ENCODE measurements at places on chromosomes 3 and 15. TPM values are rescaled to one million over a fixed set of nuclear protein-coding genes. Genes with fewer than 3 reads are reported as not detected.

DNA sequence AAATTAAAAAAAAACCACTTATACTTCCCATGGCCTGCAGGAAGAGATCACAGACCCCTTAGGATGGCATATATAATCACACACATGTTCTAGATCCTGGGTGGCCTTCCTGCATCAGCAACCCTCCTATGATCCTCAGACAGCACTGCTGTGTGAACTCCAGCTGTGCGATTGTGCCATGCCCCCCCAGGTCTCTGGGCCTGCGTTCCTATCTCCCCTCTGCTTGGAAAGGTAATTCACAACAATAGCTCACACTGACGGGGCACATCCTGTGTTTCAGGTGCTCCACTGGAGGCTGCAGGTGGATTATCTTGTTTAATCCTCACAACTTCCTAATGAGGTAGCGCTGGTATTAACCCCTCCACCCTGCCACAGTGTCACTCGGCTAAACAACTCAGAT is 71.2 kb upstream of the GLCE start:
- H3K36me3 ChIP-seq: no peaks in the 10 kb centered on the region
- H3K4me3 ChIP-seq: no peak overlapping the region
- DNase-seq: no peak
- H3K27ac ChIP-seq: no peak overlapping the region
- peaks cover 58% of the 10 kb centered on the region for H3K27me3 ChIP-seq
- peaks cover 1% of the 10 kb centered on the region for H3K4me1 ChIP-seq

DNA sequence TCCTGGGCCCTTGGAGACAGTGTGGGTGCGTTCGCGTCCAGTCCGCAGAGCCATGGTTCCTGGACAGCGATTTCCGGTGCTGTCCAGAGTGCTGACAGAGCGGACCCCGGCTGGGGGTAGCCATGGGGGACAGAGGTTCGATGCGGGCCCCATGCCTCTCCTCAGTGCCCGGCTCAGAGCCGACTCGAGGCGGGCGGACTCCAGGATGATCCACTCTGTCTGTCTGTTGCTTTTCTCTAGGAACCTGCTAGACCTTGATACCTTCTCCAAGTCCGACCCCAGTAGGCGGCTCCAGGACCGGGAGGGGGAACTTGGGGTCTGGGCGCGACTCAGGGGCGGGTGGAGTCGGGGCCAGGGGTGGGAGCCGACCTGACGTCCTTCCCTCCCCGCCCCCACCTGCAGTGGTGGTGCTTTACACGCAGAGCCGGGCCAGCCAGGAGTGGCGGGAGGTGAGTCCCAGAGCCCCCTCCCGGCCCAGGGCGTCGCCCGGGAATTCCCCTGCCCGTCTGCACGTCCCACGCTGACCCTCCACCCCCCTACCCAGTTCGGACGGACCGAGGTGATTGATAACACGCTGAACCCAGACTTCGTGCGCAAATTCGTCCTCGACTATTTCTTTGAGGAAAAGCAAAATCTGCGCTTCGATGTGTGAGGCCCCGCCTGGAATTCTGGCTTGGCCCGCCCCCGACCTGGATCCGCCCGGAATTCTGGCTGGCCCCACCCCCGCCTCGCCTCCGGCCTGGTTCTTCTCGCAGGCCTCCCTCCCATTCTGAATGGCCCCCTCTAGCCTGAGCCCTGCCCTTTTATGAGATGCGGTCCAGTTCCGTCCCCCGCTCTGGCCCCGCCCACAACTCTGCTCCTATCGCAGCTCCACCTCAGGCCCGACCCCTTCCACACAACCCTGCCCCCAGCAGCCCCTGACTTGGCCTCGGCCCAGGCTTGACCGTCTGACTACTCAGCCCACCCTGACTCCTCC is 1.0 kb downstream of the CPNE9 start:
- H3K36me3 ChIP-seq: peaks cover 16% of the 10 kb centered on the region
- no peak overlapping the region for H3K27ac ChIP-seq
- peak; percentile 15 for DNase-seq
- no peak overlapping the region for H3K4me3 ChIP-seq
- H3K4me1 ChIP-seq: no peaks in the 10 kb centered on the region

The OCA2 gene
- not detected for polyA plus RNA-seq

The SLITRK3 gene
- polyA plus RNA-seq: not detected

- no peaks in the 10 kb centered on the region for H3K36me3 ChIP-seq
- no peak overlapping the region for H3K4me3 ChIP-seq
- H3K4me1 ChIP-seq: no peaks in the 10 kb centered on the region
- H3K27me3 ChIP-seq: no peaks in the 10 kb centered on the region
- no peak overlapping the region for H3K27ac ChIP-seq
- no peak for DNase-seq
Observed at GRCh38 chr15:45914425-45914824, 279.6 kb downstream of the SQOR start.

GRCh38 chr3:197024881-197025735 is 4.5 kb downstream of the MELTF start:
- no peak for DNase-seq
- no peaks in the 10 kb centered on the region for H3K4me1 ChIP-seq

- no peaks in the 10 kb centered on the region for H3K27me3 ChIP-seq
- H3K4me1 ChIP-seq: peaks cover 2% of the 10 kb centered on the region
Observed at GRCh38 chr3:187722206-187722612, 19.9 kb upstream of the RTP2 start.

The COL8A1 gene
- polyA plus RNA-seq: 151 TPM

The SELENOS gene
- 77.1 TPM for polyA plus RNA-seq

The SERINC4 gene
- polyA plus RNA-seq: not detected

DNA sequence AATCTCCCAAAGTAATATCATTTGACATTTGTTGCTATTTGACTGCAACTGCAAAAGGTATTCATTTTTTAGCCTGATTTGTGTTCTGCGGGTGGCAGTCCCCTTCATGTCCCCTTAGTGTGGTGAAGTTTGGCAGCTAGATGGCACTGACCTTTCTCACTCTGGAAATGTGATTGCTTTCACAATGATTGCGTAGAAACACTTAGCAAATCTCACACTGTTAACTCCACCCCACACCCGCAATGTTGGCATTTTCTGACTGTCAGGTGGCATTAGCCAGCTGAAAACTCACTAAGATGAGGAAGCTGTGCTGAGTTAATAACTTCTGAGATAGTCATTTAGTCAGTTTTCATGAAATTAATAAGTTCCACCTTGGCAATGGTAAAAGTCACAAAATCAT is 76.9 kb downstream of the TRIM69 start:
- no peak overlapping the region for H3K27ac ChIP-seq
- no peak for DNase-seq
- H3K27me3 ChIP-seq: peaks cover 11% of the 10 kb centered on the region
- no peaks in the 10 kb centered on the region for H3K4me1 ChIP-seq
- H3K36me3 ChIP-seq: no peaks in the 10 kb centered on the region

GRCh38 chr3:175640958-175641357 is 781.8 kb downstream of the NAALADL2 start:
- no peaks in the 10 kb centered on the region for H3K4me1 ChIP-seq
- H3K27ac ChIP-seq: no peak overlapping the region
- H3K36me3 ChIP-seq: no peaks in the 10 kb centered on the region
- no peak for DNase-seq
- no peak overlapping the region for H3K4me3 ChIP-seq
- H3K27me3 ChIP-seq: no peaks in the 10 kb centered on the region

GRCh38 chr3:41630708-41631107 is 331.2 kb downstream of the ULK4 start:
- no peak overlapping the region for H3K4me3 ChIP-seq
- DNase-seq: no peak
- H3K4me1 ChIP-seq: no peaks in the 10 kb centered on the region

DNA sequence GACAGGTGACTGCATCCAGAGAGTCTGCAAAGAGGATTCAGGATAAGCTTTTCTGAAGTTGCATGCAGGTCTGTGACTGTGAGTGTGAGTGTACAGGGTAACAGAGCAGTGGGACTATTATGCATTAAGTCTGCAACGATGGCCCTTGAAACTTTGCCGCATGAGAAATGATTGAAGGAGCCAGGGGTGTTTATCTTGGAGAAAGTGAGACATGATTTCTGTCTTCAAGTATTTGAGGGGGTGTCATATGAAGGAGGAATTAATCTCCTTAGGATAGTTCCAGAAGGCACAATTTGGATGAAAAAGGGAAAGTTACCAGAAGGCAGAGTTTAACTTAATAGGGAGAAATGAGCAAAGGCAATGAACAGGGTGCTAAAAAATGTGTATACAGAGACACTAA is 119.6 kb downstream of the ARNT2 start:
- peak; percentile 18 for DNase-seq
- peaks cover 9% of the 10 kb centered on the region for H3K4me1 ChIP-seq
- peaks cover 6% of the 10 kb centered on the region for H3K36me3 ChIP-seq
- H3K27ac ChIP-seq: peak overlapping the region; percentile 14
- no peaks in the 10 kb centered on the region for H3K27me3 ChIP-seq

DNA sequence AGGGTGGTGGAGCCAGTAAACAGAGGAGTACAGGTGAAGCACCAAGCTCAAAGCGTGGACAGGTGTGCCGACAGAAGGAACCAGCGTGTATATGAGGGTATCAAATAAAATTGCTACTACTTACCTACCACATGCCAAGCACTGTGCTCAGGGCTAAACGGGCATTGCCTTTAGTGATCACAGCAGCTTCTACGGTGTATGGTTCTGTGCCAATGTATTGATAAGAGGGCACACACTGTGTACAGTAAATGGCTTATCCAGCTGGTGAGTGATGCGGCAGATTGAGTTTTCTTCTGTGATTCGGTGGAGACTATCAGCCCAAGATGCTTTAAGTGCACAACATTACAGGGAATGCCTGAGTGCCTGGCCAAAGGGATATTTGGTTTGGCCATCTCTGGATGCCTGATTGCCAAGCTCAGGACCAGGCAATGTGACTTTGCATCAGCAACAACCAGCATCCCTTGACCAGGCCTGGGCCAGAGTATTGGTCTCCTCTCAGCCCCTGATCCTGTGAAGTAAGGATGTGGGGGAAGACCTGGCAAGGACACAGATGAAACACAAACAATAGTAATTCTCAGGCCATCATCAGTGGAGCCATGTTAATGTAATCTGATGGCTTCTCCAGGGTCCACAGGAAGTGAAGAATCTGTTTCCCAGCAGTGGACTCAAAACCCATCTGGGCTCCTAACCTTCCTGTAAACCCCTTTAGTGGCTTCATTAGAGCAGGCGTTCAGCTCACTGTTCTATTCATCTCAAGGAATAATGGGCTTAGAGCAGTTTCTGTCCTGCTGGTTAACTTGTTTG is 14.1 kb downstream of the STARD5 start:
- DNase-seq: no peak
- peaks cover 34% of the 10 kb centered on the region for H3K36me3 ChIP-seq
- H3K27me3 ChIP-seq: no peaks in the 10 kb centered on the region
- peaks cover 20% of the 10 kb centered on the region for H3K4me1 ChIP-seq
- H3K27ac ChIP-seq: no peak overlapping the region

GRCh38 chr15:90648137-90649070 is 68.7 kb upstream of the BLM start:
- no peak overlapping the region for H3K4me3 ChIP-seq
- peaks cover 6% of the 10 kb centered on the region for H3K36me3 ChIP-seq
- H3K27me3 ChIP-seq: no peaks in the 10 kb centered on the region
- peaks cover 6% of the 10 kb centered on the region for H3K4me1 ChIP-seq

The MEGF11 gene
- not detected for polyA plus RNA-seq

DNA sequence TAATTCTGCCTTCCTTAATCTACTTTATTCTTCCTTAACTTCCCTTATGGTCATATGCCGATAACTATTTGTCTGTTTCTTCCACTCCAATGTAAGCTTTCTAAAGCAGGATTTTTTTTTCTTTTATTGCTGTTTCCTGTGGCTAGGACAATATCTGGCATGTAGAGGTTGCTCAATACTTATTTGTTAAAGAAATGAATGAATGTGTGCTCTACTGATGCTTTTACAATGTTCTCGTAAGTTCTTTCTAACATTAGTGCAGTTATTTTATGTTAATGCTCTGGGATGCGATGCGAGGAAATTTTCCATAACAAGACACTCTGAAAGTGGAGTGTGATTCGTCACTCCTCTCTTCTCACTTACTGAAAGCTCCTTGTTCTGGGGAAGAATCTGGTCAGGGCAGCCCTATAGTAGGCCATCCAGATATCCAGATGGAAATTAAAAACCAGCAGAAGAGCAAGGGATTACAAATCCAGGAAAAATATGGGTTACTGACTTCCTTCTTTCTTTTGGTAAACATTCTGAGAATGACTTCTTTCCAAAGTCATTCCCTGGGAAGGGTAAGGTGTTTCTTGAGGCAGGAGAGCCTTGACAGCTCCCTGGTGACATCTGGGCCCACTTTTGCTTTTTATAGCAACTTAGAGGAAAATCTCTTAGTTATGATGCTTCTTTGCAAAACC is 420.4 kb downstream of the PDCD6IP start:
- no peaks in the 10 kb centered on the region for H3K27me3 ChIP-seq
- no peaks in the 10 kb centered on the region for H3K4me1 ChIP-seq
- no peak overlapping the region for H3K27ac ChIP-seq
- no peaks in the 10 kb centered on the region for H3K36me3 ChIP-seq

GRCh38 chr3:118960876-118961450 is 73.7 kb downstream of the IGSF11 start:
- no peak overlapping the region for H3K27ac ChIP-seq
- H3K27me3 ChIP-seq: no peaks in the 10 kb centered on the region
- H3K36me3 ChIP-seq: no peaks in the 10 kb centered on the region
- H3K4me1 ChIP-seq: no peaks in the 10 kb centered on the region

- no peak for DNase-seq
- no peaks in the 10 kb centered on the region for H3K4me1 ChIP-seq
- no peak overlapping the region for H3K27ac ChIP-seq
- H3K27me3 ChIP-seq: no peaks in the 10 kb centered on the region
- no peaks in the 10 kb centered on the region for H3K36me3 ChIP-seq
Observed at GRCh38 chr3:40690749-40691451, 166.1 kb downstream of the ZNF621 start.

DNA sequence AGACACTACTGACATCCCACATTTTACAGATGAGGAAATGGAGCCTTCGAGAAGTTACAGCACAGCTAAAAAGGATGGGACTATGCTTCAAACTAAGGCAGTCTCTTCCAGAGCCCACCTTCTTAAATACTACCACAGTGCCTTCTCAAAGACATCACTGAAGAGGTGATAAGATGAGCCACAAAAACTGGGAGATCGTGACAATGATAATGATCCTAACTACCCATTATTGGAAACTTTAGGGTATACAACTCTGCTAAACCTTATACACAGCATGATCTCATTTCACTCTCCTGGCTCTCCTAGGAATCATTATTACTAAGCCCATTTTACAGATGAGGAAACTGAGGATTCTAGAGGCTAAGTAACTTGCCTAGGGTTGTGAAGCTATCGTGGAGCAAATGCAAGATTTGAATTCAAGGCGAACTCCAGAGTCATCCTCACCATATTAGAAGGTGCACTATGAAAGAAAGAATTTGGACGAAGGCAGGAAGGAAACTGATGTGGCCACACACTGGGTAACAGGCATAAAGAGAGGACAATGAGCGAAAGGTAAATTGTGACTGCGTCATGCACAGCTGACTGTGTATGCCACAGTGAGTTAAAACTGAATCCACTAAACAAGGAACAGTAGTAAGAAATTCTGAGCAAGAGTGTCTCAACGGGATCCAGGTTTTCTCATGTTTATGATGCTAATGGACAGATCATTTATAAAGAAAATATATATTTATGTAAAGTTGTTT is 55.4 kb downstream of the SUCLG2 start:
- no peak overlapping the region for H3K4me3 ChIP-seq
- H3K27me3 ChIP-seq: no peaks in the 10 kb centered on the region
- peaks cover 4% of the 10 kb centered on the region for H3K36me3 ChIP-seq
- no peaks in the 10 kb centered on the region for H3K4me1 ChIP-seq

GRCh38 chr3:14594234-14594633 is 54.1 kb upstream of the GRIP2 start:
- no peak for DNase-seq
- peaks cover 16% of the 10 kb centered on the region for H3K27me3 ChIP-seq
- no peaks in the 10 kb centered on the region for H3K4me1 ChIP-seq
- H3K36me3 ChIP-seq: no peaks in the 10 kb centered on the region
- H3K4me3 ChIP-seq: no peak overlapping the region
- H3K27ac ChIP-seq: no peak overlapping the region

Measured in IMR-90 (cell line).